Urinary bladder (tissue), 4 donors: ENCODE measurements at places on chromosomes 3 and 15.

DNA sequence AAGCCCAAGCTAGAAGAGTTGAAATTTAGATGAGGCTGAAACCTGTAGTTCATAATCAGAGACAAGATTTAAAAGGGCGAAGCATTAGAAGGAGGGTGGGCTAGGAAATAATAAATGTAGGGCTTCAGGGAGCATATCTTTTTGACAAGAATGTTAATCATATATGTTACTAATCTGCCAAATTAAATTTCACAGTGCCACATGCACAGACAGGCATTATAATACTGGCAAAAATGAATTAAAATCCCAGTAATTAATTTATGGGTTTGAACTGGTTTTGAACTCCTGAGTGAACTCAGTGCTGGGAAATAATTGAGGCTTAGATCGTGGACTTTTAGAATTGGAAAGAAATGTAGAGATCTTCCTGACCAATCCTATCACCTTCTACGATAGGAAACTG is 383.5 kb upstream of the IL12A start:
- DNase-seq = no peak

DNA sequence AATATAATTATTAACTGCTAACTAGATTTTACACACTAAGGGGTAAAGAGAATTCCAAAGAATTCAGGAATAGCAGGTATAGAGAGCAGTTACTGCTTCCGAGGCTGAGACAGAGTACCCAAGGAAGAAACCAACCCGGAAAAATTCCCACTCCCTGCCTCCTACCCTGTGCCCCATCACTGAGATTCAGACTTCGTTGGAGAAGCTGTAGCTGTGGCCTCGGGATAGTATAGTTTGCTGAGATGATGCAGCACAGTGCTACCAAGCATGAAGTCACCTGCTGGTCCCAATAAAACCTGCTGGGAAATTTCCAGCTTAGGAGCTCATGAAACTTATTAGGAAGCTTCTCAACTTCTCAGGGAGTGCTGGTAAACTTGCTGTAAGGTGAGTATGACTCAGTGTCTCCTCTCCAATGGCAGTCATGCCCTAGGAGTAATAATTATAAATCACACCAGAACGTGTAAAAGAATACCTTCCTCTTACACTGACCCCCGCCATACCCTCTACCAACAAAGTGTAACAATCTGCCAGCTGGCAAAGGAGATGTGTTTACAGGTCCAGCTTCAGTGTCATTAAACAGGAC is 215.2 kb upstream of the ROBO2 start:
- no peak for DNase-seq

DNA sequence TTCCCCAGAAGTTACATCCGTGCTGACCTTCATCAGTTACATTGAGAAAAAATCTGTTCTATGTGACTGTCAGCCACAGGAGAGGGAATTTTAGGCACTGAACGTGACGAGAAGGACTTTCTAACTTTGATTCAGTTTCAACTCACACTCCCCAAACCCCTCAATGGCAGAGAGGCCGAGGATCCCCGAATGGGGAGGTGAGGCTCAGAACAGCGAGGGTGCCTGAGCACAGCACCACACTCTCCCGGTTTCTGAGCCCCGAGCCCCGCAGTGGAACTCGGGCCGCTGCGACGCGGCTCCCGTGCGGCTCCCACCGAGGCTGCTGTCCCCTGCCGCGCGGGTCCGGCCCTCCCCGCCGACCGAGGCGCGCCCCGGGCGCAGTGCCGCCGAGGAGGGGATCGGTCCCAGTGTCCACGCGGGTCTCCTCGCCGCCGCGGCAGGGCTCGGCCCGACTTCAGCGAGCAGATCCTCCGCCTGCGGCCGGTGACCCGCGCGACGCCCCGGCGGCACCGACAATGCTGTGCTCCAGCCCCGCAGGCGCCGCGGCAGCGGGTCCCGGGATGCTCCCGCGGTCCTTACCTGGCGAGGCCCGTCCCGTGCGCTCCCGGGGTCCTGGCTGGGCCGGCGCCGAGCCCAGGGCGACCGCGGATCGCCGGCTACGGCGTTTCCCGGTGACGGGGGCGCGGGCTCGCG is 439 bp downstream of the CTXND1 start:
- DNase-seq = no peak

DNA sequence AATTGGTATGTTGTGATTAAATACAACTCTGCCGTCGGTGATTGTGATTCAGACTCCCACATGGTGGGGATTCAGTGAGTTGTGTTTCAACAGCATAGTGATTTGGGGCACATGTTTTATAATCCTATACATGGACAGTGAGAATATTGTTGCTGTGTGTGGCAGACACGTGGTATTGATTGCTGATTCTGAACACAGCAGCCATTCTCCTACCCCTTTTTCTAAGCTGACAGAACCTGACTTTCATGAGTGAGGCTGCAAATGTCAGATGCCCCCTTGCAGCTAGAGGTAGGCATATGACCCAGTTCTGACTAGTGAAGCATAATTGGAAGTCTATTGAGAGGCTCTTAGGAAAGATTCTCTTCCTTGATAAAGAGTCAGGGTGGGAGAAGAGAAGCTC is 155.0 kb upstream of the STRIT1 start:
- no peak for DNase-seq

GRCh38 chr3:17021614-17022013 is 136.9 kb downstream of the PLCL2 start:
- no peak for DNase-seq

- DNase-seq = no peak
These were observed 141.0 kb downstream of the OTOL1 start for GRCh38 chr3:161637559-161637958.

GRCh38 chr15:29805043-29805707 is 17.1 kb downstream of the TJP1 start:
- DNase-seq = no peak

- no peak for DNase-seq
These were observed 26.3 kb downstream of the LINGO1 start for GRCh38 chr15:77606142-77607034.

DNA sequence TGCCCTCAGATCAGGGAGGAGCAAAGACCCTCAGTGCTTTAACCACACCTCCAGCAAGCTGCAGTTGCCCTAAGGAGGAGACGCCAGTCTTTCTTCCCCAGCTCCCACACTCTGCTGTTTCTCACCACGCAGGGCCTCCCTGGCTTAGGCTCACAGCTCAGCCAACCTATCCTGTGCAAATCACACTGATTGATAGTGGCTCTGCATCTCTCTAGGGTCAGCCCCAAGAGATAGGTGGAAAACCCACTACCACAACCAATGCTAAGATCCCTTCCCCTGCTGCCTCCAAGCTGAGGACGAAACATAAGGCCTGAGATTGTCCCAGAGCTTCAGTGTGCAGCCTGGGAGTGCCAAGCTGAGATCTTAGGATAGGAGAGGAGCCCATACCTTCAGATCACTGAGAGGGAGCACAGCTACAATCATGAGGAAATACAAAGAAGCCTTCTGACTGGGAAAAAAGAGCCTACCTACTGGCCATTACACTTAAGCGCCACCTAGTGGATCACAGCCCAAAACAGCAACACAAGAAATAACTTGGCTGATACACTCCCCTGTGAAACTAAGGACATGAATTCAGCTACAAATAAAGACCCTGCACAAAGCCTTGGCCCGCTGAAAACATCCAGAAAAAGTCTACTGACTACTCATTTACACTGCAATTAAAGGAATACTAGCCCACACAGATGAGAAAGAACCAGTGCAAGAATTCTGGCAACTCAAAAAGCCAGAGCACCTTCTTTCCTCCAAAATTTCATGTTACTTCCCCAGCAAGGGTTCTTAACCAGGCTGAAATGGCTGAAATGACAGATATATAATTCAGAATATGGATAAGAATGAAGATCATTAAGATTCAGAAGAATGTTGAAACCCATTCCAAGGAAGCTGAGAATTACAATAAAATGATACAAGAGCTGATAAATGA is 271.5 kb upstream of the DCBLD2 start:
- no peak for DNase-seq

DNA sequence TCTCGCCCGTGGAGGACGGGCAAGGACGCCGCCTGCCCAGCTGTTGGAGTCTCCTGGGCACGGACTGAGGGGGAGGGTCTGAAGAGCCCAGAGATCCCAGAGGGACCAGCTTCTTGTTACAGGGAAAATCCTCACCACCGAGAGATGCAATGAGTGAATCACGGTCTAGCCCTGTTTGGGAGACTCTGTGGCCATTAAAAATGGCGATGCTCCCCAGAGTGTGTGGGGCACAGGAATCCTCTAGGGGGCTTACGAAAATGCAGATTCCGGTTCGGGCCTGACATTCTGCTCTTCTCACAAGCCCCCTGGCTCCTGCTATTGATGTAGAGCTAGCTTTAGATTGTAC is 35.5 kb upstream of the EPHB3 start:
- no peak for DNase-seq

GRCh38 chr3:18064586-18064985 is 322.2 kb upstream of the TBC1D5 start:
- DNase-seq = no peak

DNA sequence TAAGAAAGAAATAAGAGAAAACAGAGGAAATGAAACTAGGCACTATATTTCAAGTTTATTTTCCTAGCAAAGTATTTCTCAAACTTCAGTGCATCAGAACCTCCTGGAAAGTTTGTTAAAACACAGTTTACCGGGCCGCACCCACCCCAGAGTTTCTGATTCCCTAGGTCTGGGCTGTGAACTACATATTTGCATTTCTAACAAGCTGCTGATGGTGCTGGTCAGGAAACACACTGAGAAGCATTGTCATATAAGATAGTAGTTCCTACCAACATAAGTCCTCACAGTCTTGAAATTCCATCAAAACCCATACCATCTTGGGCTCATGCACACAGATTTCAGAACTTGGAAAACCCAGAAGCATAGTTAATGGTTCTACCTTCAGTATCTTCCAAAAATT is 8.3 kb downstream of the SLC9A9 start:
- DNase-seq = no peak

- DNase-seq = no peak
These were observed 12.0 kb downstream of the C15orf40 start for GRCh38 chr15:82999426-82999825.

DNA sequence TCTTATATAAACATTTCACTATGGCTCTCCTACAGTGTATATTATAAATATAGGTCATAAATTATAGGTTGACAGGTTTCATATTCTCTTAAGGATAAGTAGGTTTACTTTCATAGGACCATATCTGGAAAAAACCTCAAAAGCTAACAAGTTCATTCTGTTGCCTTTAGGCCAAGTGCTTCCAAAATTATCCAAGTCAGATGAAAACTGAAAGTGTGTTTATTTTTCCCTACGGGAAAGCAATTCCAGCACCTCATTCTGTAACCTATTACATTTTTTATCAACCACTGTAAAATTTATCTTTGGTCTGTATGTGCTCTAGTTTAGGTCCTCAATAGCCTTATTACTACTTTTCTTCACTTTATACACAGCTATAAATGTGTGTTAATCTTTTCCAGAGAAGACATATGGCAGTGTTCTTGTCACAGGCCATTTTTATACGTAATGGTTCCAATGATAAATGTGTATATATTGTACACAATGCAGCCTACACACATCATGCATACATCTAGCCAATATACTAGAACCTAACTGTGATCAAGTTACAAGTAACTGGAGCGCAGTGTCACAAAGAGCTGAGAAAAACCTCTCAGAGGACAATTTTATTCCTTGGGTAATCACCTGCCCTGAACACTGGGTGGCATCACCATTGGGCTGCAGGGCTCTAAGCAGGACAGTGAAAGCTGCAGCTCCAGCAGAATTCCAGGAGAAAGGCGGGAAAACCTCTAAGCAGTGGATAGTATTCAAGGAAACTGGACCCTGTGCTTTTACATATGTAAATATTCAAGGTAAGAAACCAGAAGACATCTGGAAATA is 251.3 kb downstream of the CTNNB1 start:
- no peak for DNase-seq

DNA sequence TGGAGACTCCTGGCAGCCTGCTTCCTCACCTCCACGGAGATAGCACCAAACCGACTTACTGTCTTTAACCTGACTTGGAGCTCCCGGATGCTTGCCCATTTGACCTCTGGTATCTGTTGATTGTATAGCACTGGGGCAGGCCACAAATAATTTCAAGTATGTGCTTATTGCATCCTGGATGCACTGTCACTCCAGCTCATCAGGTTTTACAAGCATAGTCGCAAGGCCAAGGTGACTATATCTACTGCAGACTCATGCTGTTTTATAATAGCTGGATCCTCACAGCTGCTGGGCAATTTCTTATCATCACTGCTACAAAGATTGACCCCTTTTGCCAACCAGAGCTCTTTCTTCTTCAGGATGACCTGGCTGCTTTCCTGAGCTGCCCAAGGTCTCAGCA is 45.6 kb downstream of the PEX5L start:
- DNase-seq = no peak

GRCh38 chr3:104909198-104909597 is 457.5 kb upstream of the ALCAM start:
- no peak for DNase-seq

GRCh38 chr3:156321945-156322344 is 201.6 kb downstream of the KCNAB1 start:
- no peak for DNase-seq

DNA sequence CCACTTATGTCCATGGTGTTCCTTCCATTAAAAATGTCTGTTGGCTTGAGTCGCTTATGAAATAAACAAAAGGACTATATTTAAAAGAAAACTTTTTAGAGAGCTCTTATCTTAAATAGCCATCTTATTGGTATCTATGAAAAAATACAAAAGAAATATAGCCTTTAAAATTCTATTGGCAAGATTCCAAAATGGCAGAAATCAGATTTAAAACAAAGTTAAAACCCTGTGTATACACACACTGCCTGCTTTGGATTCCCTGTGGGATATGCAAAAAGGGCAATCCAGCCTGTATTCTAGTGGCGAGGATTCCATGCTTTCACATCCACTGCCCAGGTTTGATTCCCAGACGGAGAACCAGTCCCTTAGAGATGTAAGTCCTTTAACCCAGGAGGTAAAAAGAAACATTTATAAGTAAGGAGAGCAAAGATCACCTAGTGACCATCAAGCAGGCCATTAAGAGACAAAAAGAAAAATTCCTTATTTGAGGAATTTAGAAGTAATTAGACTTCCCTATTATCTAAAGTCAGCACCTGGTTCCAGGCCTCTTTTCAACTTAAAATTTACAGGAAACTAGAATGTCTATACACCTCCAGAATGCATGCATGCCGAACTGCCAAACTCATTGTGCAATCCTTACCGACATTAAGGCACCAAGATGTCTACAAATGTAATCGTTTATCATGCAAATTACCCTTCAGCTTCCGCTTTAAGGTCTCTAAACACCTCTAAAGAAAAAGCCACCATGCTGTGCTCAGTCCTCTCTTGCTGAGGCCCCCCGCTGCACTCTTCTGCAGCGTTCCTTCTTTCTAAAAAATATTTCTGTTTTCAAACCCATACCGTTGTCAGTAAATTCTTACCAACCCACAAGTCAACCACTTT is 69.6 kb upstream of the STRIT1 start:
- no peak for DNase-seq

- DNase-seq = no peak
These were observed 288.9 kb upstream of the TPM1 start for GRCh38 chr15:62753518-62754221.

- no peak for DNase-seq
These were observed 17.4 kb upstream of the EIF3J start for GRCh38 chr15:44519537-44519936.

DNA sequence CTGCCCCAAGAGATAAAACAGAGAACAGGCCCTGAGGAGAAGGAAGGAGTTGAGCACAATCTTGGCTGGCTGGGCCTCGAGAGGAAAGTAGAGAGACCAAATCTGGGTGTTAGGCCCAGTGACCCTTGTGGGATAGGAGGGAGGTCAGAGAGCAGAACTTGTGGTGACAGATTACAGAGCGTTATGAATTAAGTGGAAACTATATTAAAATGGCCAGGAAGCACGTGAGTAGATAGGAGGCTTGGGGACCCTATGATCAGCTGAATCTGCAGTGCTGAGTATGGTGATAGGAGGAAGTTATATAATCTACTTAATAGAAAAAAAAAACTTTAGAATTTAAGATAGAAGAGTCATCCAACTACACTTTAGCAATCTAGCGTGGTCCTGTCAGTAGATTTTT is 30.0 kb downstream of the ST6GAL1 start:
- DNase-seq = no peak
